Omental fat pad (tissue), 4 donors: ENCODE measurements at places on chromosomes 5 and 9.
A peak's percentile ranks its signal among the peaks of the same experiment; 100 is the strongest.

DNA sequence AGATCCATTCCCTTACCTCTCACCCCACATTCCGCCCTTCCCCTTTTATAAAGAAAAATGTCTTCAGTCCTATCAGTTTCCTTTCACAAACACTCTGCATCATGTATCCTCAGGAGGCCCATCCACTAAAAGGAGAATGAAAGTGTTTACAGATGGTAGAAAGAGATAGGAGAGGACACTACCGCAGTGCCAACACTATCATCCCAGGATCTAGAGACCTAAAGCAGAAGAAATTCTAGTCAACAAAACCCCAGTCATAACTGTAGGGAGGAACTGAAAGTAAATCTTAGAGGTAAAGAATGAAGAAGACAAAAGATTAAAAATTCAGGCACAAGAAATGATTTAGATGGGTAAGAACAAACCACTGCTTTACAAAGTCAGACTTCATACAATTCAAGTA, 114.1 kb downstream of the MLLT3 start:
- no peak for DNase-seq

DNA sequence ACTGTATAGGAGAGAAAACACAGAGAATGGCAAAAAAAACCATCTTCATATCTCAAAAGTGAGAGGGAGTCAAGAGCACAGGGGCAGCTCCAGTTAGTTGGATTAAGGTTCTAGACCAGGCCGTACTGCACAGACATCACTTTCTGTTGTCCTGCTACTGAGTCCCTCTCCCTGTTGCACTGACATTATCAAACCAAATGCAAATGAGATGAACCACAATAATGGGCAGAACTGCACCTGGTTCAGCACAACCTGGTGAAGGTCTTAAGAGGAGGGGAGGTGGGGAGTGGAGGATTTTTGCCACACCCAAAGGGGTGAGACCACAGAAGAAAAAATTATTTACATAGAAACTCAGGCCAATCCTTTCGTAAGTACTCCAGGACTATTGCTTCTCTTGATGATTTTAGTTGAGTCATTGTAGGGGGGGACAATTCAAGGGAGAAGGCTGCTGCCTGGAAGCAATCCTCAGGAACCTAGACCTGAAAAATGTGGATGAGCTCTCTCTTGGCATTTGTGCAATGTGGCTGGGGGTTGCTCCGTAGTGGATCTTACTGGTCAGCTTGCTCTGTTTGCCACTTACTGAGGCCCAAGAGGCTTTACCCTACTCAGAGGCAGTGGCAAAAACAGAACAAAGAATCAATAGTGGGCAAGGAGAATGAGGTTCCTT, 94.5 kb upstream of the PPP1R2B start:
- DNase-seq: no peak

GRCh38 chr9:34375901-34376595, 650 bp downstream of the MYORG start:
- peak; percentile 28 for DNase-seq

DNA sequence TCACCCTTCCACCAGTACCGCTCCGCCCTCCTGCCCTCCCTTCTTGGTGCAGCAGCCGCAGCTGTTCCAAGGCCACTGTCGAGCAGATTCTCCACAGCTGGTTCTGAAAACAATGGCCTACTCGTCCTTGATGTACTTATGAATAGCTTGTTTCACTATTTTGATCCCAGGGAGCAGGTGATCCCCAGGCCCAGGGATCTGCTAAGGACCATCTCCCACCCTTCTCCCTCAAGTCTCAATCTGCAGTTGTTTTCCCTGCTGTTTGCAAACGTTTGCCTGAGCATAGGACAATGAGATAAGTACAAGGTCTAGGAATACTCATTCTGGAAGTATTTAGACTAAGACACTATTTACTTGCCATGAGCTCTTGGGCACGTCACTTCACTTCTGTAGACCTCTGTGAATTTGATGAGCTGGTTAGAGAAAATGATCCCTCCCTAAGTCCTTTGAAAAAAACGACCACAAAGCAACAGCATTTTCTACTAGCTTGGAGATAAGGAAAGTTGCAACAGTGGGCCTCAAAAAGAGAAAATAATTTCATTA, 1.8 kb downstream of the LURAP1L start:
- peak; percentile 49 for DNase-seq

- DNase-seq: no peak
These were observed 273.1 kb upstream of the PIK3R1 start for GRCh38 chr5:67942421-67942820.

DNA sequence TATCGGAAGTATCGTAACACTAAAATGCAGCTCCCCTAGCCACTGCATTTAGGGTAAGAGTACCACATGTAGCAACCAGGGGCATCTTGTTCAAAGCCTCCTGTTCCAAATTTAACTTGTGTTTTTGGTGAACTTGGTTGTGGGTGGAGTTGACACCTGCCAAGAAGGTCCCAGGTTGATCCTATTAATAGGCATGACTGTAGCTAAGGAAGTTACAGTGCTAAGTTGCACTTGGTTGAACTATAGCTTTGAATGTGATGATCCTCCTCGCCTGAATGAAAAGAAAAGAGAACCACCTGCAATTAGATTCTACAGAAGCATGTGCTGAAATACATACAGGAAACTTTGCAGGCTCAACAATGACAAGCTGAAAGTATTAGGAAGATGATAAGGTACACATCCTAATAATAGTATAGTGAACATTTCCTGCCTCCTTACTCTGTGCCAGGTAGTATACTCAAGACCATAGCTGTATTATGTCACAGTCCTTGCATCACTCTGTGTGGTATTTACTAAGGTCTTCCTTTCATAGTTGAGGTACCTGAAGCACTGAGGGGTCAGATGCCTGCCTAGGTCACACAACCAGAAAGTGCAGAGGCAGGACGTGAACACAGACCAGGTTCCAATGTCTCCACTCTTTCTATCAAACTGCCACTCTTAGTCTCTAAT, 64.5 kb upstream of the PIP5K1B start:
- DNase-seq: no peak

- DNase-seq: no peak
These were observed 1.4 kb upstream of the IRX4 start for GRCh38 chr5:1883925-1884677.

GRCh38 chr9:18910435-18910834, 122.6 kb downstream of the SAXO1 start:
- no peak for DNase-seq

GRCh38 chr5:60183881-60184280, 290.4 kb upstream of the PDE4D start:
- no peak for DNase-seq

GRCh38 chr5:173653822-173654523, 37.5 kb upstream of the BOD1 start:
- no peak for DNase-seq
